Activated CD4-positive, CD25-positive, alpha-beta regulatory T cell treated with anti-CD3 and anti-CD28 coated beads, Interleukin-2, amount 50 U/mL, for 16 hours (primary cell): ENCODE measurements at places on chromosomes 1 and 21.
A peak's percentile ranks its signal among the peaks of the same experiment; 100 is the strongest.

DNA sequence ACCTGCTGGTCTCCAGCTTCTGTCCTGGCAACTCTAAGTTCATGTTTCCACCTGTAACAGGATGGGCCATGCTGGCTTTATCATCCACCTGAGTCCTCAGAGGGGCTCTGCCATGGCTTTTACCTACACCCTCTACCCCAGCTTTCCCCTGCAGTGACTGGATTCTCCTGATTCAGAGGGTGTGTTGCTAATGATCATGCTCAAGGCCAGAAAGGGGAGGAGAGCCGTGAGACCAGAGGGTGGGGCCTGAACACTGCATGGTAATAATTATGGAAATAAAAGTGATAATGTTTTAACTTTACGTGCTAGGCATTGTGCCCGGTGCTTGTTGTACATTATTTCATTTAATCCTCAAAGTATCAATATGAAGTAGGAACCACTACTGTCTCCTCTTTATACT is 53.3 kb downstream of the CNIH3 start:
- DNase-seq: no peak

DNA sequence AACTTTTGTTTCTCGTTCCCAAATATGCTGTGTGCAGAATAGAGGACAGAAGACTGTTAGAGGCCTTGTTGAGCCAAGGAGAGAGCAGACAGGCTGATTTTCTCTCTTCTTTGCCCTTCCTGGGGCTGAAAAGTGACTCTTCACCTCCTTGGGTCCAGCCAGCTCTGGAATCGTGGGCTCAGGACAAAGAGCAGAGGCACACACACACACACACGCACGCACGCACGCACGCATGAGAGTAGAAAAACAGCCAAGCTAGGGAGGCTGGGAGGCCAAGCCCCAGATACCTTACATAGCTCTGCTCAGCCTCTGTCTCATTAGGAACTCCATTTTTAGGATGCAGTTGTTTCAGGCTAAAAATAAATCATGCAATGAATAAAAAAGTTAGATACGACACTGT is at the start of gene CASQ2:
CASQ2 (minus strand) TSS at position 166 of the 400 bp plus-strand sequence. CDS start 173 bp downstream, outside the sequence.
- DNase-seq: no peak

GRCh38 chr1:100391675-100392074 is 39.4 kb downstream of the CDC14A start:
- DNase-seq: no peak

DNA sequence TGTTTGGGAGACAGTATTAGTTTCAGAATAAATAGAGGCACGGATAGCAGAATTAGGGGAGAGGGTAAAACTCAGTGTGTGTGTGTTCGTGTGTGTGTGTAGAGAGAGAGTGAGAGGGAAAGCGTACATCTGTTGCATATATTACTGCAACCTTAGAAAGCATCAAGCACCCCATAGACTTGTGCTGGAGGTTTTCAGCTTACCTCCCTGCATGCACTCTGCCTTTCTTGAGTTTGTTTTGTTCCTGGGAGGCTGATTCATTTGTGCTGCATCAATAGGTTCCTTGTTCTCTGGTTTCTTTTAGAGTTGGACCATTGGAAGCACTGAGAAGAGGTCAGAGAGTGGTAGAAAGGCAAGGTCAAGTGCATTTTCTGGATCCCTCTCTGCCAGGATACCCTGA is 104.4 kb upstream of the KCNK1 start:
- DNase-seq: no peak

GRCh38 chr1:59879996-59880505 is 46.5 kb downstream of the CYP2J2 start:
- no peak for DNase-seq

- no peak for DNase-seq
Observed at GRCh38 chr1:228933753-228934152, 198.5 kb downstream of the RHOU start.

DNA sequence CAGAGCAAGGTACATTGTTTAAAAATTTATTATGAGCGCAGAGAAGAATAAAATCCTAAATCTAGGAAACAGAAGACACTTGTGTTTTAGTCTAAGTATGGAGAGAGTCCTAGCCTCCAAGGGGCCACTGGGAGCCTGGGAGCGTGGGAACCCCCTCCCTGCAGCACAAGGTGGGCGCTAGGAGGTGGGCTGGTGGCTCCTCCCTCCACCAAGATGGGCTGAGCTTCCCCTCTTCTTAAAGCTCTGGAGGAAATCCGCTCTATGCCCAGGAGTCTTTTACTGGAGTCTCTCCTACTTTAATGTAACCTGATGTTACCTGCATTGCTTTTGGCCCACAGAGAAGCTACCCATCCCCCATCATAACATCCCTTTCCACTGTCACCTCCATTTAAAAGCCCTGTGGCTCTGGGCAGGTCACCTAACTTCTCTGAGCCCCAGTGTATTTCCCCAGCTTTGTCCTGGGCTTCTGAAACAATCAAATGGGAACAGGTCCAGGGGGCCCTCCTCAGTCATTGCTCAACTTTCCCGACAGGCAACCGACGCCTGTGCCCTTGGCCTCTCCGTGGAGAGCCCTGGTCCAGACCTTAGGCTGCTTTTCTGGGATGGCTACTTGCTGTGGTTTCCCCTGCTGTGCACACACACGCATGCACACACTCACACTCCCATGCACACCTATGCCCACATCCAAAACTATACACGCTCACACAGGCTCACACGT is 181.5 kb downstream of the NPHP4 start:
- no peak for DNase-seq

DNA sequence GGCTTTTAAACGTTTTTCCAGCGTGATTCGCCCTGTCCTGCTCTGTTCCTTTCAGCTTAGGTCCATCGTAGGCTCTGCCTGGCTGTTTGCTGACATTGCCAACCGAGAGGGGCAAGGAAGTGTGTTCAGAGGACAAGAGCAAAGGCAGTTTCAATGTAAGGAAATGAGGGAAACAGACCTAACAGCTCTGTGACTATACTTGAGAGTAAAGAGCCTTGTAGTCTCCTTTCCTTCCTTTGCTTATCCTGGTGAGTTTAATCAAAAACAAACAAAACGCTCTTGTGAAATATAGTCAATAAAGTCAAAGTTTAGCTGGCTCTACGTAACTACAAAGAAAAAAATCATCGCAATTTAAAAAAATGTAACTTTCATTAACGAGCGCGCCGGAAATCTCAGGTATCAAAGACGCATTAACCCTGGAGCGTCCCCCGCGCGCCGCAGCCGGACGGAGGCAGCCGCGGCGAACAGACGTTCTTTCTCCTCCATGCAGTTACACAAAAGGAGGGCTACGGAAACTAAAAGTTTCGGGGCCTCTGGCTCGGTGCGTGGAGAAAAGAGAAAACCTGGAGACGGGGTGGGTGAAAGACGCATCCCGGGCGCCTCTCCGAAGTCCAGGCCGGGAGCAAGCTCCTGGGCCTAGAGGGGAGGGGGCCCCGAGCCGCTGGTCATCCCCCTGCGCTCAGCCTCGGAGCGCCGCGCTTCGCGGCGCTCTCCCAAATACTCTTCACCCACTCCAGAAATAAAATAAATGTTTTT is 617 bp upstream of the ADGRL2 start:
- DNase-seq: no peak

GRCh38 chr1:38006008-38006828 is 904 bp upstream of the FHL3 start:
- no peak for DNase-seq

GRCh38 chr1:170932236-170932635 is 3.1 kb upstream of the MROH9 start:
- no peak for DNase-seq

DNA sequence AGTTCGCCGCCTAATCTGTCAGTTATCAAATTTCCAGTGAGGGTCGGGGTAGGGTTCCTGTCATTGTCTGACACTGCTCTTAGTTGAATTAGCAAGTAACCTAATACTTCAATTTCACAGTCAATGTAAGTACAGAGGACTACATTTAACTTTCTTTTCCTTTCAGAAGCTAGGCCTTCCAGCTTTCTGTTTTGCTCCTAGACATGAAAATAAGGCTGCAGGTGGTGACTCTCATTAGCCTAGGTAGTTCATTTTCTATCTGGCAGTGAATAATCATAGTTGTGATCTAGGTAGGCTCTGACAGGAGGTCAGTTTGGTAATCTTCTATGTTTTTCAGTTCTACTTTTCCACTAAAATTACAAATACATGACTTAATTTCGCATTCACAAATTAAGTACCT is 783.1 kb downstream of the MRPL39 start:
- DNase-seq: no peak

GRCh38 chr1:64864018-64864940 is 102.1 kb downstream of the JAK1 start:
- no peak for DNase-seq

GRCh38 chr1:165354739-165355138 is 1.8 kb downstream of the LMX1A start:
- DNase-seq: no peak

GRCh38 chr1:9957726-9958125 is 14.5 kb downstream of the NMNAT1 start:
- no peak for DNase-seq

GRCh38 chr1:165187031-165188009 is 169.2 kb downstream of the LMX1A start:
- no peak for DNase-seq

GRCh38 chr1:213586587-213586972 is 401.2 kb upstream of the PROX1 start:
- no peak for DNase-seq

GRCh38 chr1:153395776-153396175 is 4.9 kb upstream of the S100A8 start:
- no peak for DNase-seq

- no peak for DNase-seq
Observed at GRCh38 chr1:96968983-96969382, 247.4 kb downstream of the PTBP2 start.

GRCh38 chr1:222301652-222302051 is 246.3 kb downstream of the HHIPL2 start:
- DNase-seq: no peak

GRCh38 chr21:45979141-45979631 is 2.4 kb upstream of the COL6A1 start:
- DNase-seq: no peak

DNA sequence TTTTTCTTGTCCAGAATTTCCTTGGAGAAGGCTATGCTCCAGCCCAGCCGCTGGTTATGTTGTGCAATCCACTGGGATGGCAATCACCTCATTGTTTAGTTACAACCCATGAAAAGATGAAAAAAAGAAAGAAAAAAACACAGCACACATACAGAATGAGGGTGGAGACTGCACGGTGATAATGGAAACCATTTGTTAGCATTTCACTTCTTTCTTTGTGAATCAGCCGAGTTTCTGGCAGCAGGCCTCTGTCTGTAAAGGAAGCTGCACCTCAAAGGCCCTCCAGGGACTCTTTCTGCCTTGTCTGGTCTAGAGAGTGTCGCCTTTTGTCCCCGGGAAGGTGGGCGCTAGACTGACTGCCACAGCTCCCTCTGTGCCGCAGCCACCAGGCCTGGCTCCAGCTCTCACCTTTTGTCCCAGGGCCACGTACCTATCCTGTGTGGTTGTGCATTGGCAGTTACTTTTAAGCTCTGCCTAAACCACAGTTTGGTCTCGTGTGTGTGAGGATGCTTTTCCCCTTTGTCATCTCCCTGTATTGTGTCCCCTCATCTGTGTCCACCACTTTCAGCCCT is 35.6 kb downstream of the NGF start:
- DNase-seq: no peak

DNA sequence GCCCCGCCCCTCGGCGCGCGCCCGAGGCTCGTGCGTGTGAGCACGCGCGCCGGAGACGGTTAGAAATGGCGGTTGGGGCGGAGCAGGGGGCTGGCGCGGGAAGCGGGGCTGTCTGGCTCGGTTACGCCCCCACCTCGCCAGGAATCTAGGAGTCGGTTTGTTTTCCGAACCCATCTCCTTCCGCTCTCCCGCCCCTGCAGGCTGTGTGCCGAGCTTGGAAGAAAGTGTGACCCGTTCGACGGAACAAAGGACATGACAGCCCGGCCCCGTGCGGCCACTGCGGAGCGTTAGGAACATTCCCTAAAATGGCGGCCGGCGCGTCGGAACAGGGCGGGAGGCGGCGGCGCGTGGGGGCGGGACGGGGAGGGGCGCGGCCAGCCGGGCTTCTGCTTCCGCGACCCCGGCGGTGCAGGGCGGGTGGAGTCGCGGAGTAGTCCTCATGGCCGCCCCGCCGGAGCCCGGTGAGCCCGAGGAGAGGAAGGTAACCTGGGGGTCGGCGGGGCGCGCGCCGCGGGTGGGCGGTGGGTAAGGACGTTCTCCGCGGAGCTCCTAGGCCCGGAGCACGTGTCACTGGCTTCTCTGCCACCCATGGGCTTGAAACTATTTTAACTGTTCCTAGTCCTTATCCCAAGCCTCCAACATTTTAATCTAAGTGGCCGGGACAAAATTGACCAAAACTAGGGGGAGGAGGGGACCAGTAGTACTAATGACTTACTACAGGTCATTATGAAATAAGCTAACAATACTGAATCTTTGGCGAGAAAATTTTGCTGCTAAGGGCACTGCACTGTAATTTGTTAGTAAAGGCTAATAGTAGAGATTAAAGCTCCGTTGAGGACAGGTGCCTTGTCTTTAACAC is at the start of gene COX20:
COX20 (plus strand) TSS at position 383 of the 859 bp plus-strand sequence; CDS start at position 440, 57 bp downstream.
- DNase-seq: peak; percentile 81

DNA sequence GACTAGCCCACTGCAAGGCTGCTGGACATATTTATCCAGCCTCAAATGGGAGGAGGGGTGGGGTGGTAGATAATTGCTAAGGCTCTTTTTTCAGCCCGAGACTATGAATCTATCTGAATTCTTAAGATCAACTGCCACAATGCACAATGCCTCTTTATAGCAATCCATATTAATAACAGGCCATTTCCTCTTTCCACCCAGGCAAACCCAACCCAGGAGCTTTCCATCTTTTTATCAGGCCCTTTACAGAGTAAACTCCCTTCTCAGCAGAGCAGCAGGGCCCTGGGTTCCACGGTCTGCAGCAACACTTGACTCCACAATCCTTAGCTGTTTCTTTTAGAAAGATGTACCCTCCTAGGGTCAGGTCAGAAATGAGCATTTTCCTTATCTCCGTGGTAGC is 806 bp downstream of the DDOST start:
- DNase-seq: no peak

GRCh38 chr1:224087286-224087794 is 26.6 kb upstream of the FBXO28 start:
- no peak for DNase-seq

DNA sequence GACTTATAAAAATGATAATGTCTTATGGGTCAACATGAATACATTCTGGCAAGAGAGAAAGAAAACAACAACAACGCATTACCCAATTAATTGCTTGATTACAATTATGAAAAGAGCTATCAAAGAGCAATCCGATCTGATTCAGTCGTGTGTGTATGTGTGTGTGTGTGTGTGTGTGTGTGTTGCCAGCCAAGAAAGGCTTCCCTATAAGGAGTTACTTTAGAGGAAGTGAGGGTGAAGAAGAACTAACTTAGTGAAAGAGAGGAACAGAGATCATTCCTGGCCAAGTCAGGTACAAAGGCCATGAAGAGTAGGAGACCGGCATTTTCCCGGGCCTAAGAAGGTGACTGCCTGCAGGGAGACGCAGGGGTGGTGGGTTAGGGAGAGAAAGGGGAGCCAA is 9.4 kb downstream of the TMEM35B start:
- DNase-seq: no peak

GRCh38 chr1:101547357-101547756 is 310.5 kb downstream of the S1PR1 start:
- no peak for DNase-seq

GRCh38 chr1:36482724-36483388 is at the start of gene CSF3R:
Gene CSF3R (minus strand): TSS chr1:36482913. CDS start chr1:36479496, 3,417 bp downstream.
- no peak for DNase-seq
